ENCODE measurements at places on chromosomes 7 and 10.

- no peaks in the 10 kb centered on the region for H3K36me3 ChIP-seq
- no peak overlapping the region for H3K4me3 ChIP-seq
- H3K4me1 ChIP-seq = no peaks in the 10 kb centered on the region
Observed at GRCh38 chr10:59611048-59611447, 98.6 kb downstream of the SLC16A9 start.

DNA sequence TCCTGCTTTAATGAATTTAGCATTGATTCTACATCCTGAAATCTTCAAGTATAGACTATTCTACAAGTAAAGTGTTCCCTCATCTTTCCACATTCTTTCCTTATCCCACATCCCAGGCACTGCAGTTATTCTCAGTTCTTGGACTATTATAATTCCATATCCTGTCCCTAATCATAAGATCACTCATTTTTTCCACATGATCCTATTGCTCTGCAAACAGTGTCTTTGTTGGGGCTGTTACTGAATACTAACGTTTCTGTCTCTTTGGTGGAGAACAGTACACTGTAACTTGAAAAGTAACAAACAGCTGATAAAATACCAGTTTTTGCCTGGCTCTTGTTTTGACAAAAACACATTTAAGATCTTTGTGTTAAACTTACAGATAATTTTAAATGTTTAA lies 769.9 kb downstream of the MAGI2 start:
- DNase-seq = no peak
- no peak overlapping the region for H3K27ac ChIP-seq
- no peaks in the 10 kb centered on the region for H3K36me3 ChIP-seq

DNA sequence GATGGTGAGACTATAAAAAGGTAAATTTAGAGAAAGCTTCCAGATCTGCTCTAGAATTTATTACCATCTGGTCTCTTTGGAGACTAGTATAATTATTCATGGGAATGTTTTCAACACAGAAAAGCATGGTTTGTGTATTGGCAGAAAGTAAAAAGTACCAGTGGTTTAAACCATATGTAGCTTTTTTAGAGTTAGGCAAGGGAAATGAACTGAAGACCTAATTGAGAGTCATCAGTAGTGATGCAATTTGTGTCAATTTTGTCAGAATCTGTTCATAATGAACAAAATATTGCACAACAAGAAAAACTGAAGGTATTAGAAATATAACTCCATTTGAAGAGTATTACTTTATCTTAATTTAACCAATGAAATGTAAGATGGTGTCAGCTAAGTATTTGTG lies 181.4 kb downstream of the ADK start:
- DNase-seq = no peak
- H3K27ac ChIP-seq = no peak overlapping the region
- H3K36me3 ChIP-seq = no peaks in the 10 kb centered on the region
- no peaks in the 10 kb centered on the region for H3K27me3 ChIP-seq

GRCh38 chr7:45923290-45923689 lies 2.2 kb upstream of the IGFBP3 start:
- H3K27ac ChIP-seq = no peak overlapping the region
- H3K36me3 ChIP-seq = no peaks in the 10 kb centered on the region
- peak overlapping the region; percentile 88 for H3K4me3 ChIP-seq
- H3K4me1 ChIP-seq = peaks cover 24% of the 10 kb centered on the region

GRCh38 chr7:47317487-47317886 lies 264.4 kb downstream of the TNS3 start:
- H3K4me1 ChIP-seq = peaks cover 14% of the 10 kb centered on the region
- no peak overlapping the region for H3K4me3 ChIP-seq
- no peaks in the 10 kb centered on the region for H3K27me3 ChIP-seq
- no peak overlapping the region for H3K27ac ChIP-seq

DNA sequence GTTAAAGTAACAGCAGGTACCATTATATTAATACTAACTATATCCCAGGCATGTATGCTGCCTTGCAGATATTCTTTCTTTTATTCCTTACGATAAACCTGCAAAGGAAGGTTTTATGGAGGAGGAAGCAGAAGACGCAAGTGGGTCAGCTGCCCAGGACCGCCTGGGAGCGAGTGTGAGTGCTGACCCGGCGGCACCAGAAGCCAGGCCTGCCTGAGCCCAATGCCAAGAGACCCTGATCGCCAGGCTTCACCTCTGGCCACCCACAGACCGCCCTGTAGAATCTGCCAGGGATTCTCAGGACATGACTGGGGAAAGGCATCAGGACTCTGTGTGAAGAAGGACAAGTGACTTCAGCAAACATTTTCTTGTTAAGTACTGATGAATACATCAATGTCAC lies 26.3 kb downstream of the PITRM1 start:
- H3K27ac ChIP-seq = no peak overlapping the region
- H3K36me3 ChIP-seq = peaks cover 84% of the 10 kb centered on the region
- no peaks in the 10 kb centered on the region for H3K27me3 ChIP-seq
- no peak for DNase-seq
- no peak overlapping the region for H3K4me3 ChIP-seq
- H3K4me1 ChIP-seq = no peaks in the 10 kb centered on the region

Measured in mesenchymal stem cell (in vitro differentiated cells and primary cell).